ENCODE measurements at places on chromosomes 7 and 10. TPM values are rescaled to one million over a fixed set of nuclear protein-coding genes. Genes with fewer than 3 reads are reported as not detected.

GRCh38 chr7:28785041-28785995 is 172.8 kb downstream of the TRIL start:
- no peak for DNase-seq

GRCh38 chr10:121433965-121434364 is 164.3 kb downstream of the FGFR2 start:
- DNase-seq = no peak

DNA sequence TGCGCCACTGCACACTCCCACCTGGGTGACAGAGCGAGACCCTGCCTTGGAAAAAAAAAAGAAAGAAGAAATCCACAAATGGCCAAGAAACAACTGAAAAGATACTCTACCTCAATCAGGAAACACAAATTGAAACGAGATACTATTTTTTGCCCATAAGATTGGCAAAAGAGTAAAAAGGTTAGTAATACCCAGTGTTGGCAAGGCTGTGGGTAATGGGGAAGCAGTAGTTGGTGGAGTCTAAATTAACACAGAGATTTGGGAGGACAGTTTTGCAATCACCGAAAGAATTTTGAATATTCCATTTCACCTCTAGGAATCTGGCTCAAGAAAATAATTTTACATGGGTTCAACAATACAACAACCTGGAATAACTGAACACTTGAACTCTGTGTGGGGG is 19.9 kb downstream of the ABRAXAS2 start:
- DNase-seq = no peak

DNA sequence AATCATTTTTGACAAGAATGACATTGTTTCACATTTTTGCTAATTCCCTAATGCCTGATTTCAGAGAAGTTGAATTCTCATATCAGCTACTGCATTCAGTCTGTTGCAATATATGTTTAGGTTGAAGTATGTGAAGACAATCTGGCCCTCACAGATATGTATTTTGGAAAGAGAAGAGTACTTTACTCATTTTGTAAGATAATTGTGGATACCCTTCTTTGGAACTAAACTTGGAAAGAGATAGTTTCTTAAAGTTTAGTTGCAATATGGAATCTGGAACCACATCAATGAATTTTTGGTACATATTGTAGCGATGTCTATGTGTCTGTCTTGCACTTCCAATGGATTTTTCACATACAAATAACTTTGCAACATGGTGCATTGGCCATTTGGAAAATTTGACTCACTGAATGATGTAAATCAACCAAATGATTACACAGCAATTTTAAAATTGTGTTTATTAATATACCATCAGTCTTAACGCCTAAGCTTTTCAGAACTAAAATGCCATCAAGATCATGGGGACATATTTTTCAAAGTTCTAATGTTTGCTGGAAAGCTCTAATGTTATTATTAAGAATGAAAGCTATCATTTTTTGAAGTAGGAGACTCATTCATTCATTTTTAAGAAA is 39.3 kb upstream of the TMEM26 start:
- no peak for DNase-seq

DNA sequence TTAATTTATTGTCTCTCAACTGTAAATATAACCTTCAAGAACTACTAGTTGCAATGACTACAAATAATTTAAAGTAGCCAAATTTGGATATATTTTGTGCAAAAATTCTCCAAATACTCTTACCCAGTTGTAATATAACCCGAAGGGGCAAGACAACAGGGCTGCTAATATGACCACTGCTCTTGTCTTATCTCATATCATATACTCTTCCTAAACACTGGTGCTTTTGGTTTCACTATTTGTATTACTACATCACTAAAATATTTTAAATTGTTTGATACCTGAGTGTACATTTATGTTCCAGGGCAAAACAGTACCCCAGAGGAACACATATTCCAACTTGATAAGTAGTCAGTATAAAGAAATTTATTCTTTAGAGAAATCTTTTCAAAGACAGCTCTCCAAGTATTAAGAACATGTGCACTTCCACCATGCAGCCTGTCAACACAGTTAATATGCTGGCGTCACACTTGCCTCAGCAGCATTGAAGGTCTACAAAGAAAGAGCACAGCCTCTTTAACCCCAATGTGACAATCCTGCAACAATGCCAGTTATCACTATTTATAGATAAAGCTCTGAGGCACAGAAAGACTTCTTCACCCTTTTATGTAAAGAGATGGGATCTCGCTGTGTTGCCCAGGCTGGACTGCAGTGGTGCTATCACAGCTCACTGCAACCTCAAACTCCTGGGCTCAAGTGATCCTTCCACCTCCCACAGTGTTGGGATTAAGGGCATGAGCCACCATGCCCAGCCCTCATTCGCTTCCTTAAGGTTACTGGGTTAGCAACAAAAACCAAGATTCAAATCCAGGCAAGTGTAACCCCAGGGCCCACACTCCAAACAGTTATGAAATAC is 37.8 kb downstream of the RHEB start:
- DNase-seq = no peak

DNA sequence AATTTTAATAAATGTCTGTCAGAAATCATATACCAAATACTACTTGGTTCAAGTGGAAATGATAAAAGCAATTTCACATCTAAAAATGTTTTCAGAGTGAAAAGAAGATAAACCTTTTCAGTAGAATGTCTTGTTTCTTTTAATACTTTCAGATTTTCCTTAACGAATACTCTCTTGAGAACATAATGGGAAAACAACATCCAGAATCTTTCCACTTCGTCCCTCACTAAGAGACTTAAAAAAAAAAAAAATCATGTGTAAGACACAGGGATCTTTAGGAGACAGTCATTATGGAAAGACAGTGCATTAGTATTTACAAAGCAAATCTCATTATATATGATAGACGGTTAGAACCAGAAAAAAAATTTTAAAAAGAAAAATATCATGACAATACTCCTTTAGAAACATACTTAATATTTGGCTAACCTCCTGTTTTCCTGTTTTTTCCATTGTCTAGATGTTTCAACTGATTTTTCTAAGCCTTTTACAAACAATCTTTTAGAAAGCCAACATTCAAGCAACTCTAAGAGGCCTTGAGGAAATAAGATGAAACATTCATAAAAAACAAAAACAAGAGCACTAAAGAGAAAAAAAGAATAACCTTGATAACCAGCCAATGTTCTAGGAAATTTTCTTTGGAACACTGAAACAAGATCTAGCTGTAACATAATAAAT is 339.9 kb upstream of the LRRN3 start:
- DNase-seq = no peak

DNA sequence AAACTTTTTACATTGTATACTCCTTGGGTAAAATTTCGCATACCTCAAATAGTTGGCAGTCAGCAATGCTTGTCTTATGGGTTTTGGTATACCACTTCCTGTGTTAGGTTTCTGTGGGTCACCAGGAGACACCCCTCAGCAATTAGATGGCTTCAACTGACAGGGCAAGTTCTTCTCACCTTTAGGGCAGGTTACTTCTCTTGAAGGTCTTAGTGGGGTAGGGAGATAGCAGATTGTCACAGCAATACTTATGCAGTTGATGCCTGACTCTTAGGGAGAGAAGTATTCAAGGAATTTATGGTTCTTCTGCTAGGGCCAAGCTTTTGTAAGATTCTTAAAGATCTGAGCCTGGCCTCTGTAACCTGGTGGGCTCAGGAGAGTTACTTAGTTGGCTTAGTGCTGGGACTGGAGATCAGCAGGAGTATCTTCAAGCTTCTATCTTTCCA is 42.9 kb downstream of the MKLN1 start:
- no peak for DNase-seq

GRCh38 chr10:13712837-13713581 is 126.2 kb downstream of the PRPF18 start:
- peak; percentile 93 for DNase-seq

GRCh38 chr7:113636727-113637421 is 281.9 kb downstream of the PPP1R3A start:
- DNase-seq = no peak

DNA sequence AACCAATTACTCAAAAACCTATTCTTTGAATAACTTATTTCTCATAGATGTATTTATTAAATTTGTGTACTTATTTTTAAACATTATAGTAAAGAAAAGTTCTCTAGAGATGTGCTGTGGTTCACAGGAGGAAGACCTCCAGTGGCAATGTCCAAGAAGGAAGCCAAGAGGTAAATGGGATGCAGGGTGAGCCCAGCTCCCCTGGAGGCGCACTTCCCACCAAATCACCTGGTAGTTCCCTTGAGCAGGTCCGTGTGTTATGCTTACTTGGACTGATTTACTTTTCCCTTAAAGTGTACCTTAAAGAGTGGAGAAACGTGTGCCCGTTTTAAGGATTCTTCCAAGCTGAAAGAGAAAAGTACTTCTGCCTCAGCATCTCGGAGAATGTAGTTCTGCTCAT is 55.3 kb downstream of the PAXIP1 start:
- no peak for DNase-seq

GRCh38 chr10:6232846-6233724 is 30.4 kb downstream of the PFKFB3 start:
- DNase-seq = peak; percentile 46

DNA sequence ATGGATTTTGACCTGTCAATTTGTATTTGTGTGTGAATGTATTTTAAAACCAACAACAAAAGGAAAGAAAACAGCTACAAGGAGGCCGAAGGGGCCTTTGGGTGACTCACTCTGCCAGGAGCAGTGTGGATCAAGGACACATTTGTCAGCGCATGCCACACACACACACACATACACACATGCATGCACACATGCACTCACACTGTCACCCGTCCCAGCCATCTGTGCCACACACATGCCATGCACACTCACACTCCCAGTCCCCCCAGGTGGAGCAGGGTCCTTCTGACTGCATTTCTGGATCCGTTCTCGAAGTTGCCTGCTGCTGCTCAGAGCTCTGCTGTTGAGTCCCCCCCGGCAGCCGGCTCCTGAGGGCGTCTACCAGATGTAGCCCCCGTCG is 26.0 kb downstream of the SPOCK2 start:
- no peak for DNase-seq

GRCh38 chr7:88217675-88218428 is 2.0 kb downstream of the SRI start:
- DNase-seq = no peak

DNA sequence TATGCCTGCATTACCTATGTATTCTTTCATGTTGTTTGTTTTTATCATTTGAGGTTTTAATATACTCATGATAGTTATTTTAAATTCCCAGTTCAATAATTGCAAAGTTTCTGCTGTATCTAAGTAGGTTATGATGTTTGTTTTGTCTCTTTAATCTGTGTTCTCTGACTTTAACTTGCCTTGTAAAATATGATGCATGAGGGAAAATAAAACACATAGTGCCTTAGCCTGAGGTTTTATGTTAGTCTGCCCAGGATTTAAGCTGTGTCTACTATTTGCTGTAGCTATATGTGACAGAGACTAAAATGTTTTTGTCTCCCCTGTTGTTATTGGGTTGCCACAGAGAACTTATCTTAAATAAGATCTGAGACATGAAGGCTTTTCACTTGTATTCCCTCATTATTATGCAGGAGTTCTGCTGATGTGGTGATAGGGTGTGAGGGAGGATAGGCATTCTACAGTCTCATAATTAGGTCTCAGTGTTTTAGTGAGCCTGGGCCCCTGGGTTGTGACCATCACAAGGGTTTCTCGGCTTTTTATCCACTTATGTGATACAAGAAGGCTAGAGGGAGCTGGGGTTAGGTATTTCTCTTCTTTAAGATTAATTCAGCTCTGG is 582.5 kb downstream of the CNTNAP2 start:
- no peak for DNase-seq

DNA sequence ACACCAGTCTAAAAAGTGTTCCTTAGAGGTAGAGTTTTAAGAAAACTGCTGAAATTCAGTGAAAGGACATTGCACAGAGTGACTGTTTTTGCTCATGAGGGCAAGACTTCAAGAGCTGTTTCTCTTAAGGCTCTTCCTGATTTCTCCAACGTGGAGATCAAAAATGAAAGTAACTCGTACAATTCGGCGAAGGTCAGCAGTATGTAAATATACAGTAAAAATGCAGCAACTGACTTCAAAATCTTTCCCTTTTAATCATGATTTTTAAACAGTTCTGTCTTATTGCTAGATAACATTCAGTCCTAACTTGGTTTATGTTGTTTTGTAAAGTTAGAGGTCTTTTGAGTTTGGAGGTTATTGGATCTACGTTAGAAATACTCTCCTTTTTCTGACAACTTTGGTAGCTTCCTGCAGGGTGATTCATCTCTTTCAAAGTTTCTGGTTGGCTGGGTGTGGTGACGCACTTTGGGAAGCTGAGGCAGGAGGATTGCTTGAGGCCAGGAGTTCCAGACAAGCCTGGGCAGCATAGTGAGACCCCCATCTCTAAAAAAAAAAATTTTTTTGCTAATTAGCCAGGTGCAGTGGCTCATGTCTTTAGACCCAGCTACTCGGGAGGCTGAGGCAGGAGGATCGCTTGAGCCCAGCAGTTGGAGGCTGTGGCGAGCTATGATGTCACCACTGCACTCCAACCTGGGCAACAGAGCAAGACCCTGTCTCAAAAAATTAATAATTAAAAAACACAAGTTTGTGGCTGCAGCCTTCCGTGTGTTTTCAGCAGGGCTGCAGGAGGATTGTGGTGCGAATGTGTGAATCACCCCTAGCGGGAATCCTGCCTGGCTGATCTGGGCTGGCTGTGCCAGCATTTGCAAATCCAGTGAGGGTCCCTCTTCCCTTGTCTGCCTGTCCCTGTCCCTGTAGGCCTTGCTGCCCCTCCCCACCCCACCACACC is 29.2 kb upstream of the AP5Z1 start:
- DNase-seq = no peak

DNA sequence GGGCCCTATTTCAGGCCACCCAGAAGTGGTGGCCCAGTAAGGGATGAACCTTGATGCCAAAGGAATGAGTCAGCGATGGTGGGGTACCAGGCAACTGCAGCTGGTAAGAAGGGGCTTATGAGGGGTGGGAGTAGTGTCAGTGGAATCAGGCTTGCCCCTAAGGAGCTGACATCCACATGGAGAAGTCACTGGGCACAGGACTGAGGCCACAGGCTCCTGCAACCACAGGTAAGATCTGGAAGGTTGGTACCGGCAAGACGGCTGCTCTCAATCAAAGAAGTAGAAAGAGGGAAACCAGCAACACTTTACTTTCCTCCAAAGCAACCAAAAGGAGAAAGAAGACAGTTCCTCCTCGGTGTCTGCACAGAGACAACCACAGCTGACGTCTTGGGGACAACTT is 2.5 kb downstream of the GCK start:
- DNase-seq = no peak

DNA sequence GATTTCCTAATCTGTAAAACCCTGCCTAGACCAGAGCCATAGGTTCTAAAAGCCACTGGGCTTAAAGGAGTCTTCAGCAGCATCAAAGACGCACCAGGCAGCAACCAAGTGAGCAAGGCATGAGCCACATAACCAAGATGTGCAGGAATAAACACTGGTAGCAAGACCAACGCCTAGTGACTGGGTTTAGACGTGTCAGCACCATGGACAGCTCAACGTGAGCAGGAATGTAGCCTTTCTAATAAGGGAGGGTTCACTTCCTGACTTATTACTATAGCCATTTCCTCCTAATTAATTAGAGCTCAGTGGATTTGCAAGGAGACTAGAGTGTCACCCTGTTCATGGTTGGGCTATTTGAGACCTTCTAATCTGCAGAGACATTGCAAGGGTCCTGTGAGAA is 223.7 kb downstream of the LHFPL3 start:
- no peak for DNase-seq

Gene PAXIP1
- total RNA-seq = 11.4 TPM

Gene ZNF277
- 49.3 TPM for total RNA-seq

Gene UBE3C
- 55.7 TPM for total RNA-seq

Gene STEAP2
- 29.1 TPM for total RNA-seq

Gene HABP2
- total RNA-seq = not detected
